ENCODE measurements at places on chromosomes 4 and X.

GRCh38 chr4:182105416-182105815 is 137.8 kb upstream of the TENM3 start:
- no peak for DNase-seq

GRCh38 chrX:39820938-39821708 is 276.6 kb downstream of the BCOR start:
- DNase-seq: no peak

- no peak for DNase-seq
Measured at GRCh38 chr4:86594559-86595425, 677 bp downstream of the PTPN13 start.

GRCh38 chr4:60463857-60464502 is 736.1 kb upstream of the ADGRL3 start:
- no peak for DNase-seq

DNA sequence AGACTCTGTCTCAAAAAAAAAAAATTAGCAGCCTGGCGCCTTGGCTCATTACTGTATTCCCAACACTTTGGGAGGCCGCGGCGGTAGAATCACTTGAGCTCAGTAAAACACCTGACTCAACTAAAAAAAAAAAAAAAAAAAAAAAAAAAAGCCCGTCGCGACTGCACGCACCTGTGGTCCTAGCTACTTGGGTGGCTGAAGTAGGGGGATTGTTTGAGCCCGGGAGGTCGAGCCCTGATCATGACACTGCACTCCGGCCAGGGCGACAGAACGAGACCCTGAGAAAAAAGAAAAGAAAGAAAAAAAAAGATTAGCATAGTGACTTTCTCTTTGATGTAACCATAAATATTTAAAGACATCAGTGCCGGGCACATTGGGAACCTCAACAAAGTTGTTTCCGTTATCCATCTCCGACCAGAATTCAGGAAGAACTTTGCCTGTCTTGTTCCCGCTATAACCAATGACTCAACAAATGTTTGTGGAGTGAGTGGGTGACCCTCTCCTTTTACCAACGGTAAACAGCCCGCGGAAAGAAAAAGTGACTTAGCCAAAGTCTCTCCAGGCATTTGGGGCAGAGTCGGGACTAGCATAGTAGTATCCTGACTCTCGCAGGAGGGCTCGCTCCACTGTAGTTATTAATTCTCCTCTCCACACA is 553 bp upstream of the MED28 start:
- DNase-seq: peak; percentile 8

- no peak for DNase-seq
Measured at GRCh38 chrX:93346309-93346708, 327.1 kb downstream of the NAP1L3 start.

DNA sequence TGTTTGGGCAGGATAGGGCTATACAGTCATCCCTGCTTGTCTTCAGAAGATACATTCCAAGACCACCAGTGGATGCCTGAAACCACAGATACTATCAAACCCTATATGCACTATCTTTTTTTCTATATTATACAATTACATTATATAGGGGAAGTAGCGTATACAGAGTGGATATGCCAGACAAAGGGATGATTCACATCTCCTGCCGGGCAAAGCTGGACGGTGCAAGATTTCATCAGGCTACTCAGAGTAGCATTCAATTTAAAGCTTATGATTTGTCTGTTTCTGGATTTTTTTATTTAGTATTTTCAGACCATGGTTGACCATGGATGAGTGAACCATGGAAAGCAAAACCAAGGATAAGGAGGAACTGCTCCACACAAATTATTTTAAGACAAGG is 7.0 kb upstream of the AMTN start:
- no peak for DNase-seq

- no peak for DNase-seq
Measured at GRCh38 chrX:94662689-94663088, 988.7 kb downstream of the FAM133A start.

- DNase-seq: no peak
Measured at GRCh38 chr4:40196724-40197281, at the start of gene RHOH. TSS of gene RHOH (plus strand) at chr4:40197031. CDS start at chr4:40243387, 46,356 bp downstream.

DNA sequence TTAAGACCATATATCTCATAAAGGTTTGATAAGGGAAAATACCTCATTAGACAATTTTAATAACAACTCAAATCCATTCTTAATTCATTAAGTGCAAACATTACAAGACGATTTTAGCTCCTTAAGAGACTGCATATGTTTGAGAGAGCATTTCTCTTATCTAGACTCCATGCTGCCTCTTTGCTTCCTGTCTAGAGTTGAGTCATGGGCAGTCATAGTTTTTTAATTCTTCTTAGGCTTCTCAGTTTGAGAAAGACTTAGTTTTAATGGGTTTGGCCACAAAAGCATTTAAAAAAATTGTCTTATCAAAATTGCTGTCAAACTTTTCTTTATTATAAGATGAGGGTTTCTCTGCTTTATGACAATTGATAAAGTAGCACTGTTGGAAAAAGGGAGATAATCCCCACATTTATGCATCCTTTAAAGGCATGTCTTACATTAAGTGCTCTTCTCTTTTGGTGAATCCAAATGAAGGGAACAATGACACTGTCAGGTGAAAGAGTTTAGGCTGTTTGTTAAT is 713.4 kb downstream of the PCDH18 start:
- DNase-seq: no peak

DNA sequence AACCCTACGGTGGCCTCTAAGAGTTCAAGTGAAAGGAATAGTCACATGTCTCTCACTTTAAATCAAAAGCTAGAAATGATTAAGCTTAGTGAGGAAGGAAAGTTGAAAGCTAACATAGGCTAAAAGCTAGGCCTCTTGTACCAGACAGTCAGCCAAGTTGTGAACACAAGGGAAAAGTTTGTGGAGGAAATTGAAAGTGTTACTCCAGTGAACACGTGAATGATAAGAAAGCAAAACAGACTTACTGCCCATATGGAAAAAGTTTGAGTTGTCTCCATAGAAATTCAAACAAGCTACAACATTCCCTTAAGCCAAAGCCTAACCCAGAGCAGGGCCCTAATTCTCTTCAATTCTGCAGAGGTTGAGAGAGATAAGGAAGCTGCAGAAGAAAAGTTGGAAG is 51.5 kb upstream of the RAB9B start:
- no peak for DNase-seq

DNA sequence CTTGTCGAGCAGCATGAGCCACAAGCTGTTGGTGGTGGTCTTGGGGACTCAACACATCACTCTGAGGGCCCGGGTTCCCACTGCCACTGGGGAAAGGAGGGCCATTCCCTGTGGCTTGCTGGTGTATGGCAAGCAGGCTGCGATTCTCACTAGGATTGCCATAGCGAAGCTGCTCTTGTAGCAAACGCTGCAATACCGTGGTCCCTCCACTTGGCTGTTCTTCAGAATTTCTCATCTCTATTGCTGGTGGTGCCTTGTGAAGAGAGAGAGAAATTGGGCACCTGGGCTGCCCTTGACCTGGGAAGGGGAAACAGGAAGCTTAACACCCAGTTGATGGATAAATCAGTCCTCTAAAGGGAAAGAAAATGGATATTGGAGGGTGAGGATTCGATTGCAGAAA is 17.7 kb downstream of the AMOT start:
- no peak for DNase-seq

- no peak for DNase-seq
Measured at GRCh38 chr4:58042176-58042575, 932.0 kb upstream of the IGFBP7 start.

- no peak for DNase-seq
Measured at GRCh38 chrX:35696760-35697234, 101.3 kb upstream of the MAGEB16 start.

- no peak for DNase-seq
Measured at GRCh38 chrX:16119353-16120220, 3.8 kb upstream of the GRPR start.

GRCh38 chrX:120236687-120237479 is 13.7 kb upstream of the ZBTB33 start:
- no peak for DNase-seq

- no peak for DNase-seq
Measured at GRCh38 chrX:38929966-38930421, 128.7 kb downstream of the MID1IP1 start.

GRCh38 chr4:71765350-71765749 is 18.5 kb downstream of the GC start:
- no peak for DNase-seq

DNA sequence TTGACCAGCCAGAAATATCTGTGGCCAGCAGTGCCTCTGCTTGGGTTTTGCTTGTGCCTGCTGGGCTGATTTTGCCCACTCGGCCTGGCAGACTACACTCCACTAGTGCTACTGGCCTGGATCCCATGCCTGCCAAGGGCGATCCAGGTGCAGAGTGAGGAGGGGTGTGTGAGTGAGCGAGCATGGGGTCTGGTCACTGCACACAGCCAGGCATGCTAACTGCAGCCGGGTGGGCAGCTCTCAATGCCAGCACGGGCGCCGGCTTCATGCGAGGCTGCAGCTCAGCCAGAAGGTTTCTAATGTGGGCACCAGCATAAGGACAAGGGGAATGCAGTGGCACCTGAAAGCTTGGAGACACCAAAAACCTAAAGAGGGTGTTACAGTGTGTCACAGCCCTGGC is 1161.4 kb downstream of the FSTL5 start:
- DNase-seq: no peak

DNA sequence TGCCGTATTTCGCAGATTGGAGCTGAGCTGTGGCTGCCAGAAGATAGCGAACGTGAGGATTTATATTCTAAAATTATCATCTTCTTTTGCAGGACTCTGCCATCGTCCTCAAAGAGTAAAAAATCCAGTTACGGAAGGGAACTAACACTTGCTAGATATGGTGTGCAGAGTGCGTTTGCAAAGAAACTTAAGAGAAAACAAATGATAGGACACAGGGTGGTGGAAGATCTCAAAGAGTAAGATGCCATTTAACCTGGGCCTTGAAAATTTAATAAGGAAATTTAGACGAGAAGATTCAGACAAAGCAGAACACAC is 566 bp downstream of the LARP7 start:
- DNase-seq: no peak

DNA sequence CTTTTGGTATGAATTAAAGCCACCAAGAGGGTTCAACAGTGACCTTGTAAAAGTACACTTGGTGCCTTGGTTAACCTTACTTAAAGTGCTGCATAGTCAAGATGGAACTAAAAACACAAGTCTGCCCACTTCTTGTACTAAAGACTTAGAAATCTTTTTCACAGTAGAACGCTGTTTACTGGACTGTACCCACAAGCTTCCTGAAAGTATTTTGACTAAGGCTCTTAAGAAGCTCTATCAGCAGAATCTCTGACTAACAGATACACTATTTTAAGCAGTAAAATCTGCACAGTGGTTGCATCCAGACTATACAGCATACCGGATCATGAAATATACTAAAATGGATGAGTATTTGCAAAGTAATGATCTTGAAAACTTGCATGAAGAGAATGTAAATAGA is 7.2 kb downstream of the RAB28 start:
- DNase-seq: no peak

- no peak for DNase-seq
Measured at GRCh38 chr4:154088741-154089140, 299.9 kb upstream of the SFRP2 start.

GRCh38 chr4:78671903-78672815 is 104.0 kb upstream of the BMP2K start:
- DNase-seq: no peak

GRCh38 chr4:68451246-68452211 is 4.3 kb downstream of the TMPRSS11E start:
- no peak for DNase-seq

GRCh38 chr4:26257850-26258249 is 63.0 kb upstream of the RBPJ start:
- no peak for DNase-seq

DNA sequence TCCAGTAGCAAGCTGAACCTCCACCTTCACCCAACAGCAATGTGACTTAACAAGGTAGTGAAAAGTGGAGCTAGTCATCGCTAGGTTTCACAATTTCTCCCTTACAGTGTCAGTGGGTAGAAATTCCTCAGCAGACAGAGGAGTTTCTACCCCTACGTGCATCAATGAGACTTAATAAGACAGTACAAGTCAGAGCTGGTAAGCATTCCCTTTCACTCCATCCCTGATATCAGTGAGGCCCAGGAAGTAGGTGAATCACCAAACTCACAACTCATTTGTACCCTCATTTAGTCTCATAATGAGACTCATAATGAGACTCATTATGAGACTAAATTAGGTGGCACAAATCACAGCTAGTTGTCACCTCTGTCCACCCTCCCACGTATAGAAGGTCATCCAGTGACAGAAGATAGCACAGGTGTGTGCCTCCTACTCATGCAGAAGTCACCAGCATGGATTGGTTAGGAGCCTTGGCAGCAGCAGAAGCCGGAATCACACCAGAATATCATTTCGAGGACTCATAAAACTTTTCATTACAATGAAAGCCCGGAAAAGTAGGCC is 50.8 kb upstream of the NUDT10 start:
- no peak for DNase-seq

DNA sequence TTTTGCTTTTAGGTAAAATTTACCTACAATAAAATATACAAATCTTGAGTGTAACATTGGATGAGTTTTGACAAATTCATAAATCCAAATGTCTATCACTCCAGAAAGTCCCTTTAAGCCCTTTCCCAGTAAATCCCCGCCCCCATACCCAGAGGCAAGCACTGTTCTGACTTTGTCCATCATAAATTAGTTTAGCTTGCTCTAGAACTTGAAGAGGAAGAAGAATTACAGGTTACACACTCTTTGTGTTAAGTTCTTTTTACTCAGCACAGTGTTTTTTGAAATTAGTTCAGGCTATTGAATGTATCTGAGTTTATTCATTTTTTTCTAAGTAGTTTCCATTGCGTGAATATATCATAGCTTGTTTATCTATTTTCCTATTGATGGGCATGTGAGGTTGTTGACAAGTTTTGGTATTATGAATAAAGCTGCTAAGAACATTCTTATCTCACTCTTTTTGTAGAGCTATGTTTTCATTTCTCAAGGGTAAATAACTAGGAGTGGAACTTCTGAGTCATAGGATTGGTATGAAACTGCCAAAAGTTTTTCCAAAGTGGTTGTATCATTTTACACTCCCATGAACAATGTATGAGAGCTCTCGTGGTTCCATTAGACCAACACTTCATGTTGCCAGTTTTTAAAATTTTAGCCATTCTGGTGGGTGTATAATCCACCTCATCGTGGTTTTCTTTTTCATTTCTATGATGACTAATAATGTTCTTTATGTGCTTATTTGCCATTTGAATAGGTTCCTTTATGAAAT is 22.4 kb upstream of the HPSE start:
- no peak for DNase-seq

DNA sequence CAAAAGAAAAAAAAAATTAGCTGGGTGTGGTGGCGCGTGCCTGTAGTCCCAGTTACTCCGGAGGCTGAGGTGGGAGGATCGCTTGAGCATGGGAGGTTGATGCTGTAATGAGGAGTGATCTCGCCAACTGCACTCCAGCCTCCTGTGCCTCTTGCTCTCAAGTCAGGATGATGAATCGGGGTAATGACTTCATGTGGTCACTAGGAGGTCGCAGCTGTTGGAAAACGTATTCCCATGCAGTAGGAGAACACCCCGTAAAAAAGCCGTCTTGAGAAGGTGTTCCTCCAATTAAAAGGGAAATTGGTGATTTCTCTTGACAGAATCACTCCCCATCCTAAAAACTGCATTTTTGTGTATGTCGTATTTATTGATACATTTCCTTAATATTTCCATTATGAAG is 2.2 kb downstream of the CCNB3 start:
- no peak for DNase-seq
